ENCODE measurements at places on chromosomes 4 and X.
A peak's percentile ranks its signal among the peaks of the same experiment; 100 is the strongest.

- peaks cover 4% of the 10 kb centered on the region for H3K4me1 ChIP-seq
- no peaks in the 10 kb centered on the region for H3K27me3 ChIP-seq
- DNase-seq, result no peak
- no peak overlapping the region for H3K27ac ChIP-seq
- H3K4me3 ChIP-seq, result no peak overlapping the region
Observed at GRCh38 chr4:122005064-122005755, 53.4 kb upstream of the TRPC3 start.

DNA sequence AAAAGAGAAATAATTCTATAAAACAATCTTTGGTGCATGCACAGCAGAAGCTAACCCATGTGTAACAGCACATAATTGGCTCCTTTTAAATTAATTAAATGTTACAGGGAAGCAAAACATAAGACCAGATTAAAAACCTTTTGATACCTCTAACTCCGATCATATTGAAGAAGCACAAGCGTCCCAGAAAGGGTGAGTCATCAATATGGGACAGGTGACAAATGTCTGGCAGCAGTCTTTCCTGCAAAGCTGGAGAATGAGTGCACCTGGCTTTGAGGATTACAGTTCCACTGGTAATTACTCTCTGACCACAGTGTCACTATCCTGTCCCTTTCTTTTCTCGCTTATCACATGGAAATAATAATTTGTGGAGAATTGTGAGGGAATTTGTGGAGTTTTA is 94.6 kb downstream of the FAM9B start:
- H3K27me3 ChIP-seq, result no peaks in the 10 kb centered on the region
- DNase-seq, result no peak
- H3K4me3 ChIP-seq, result no peak overlapping the region
- no peaks in the 10 kb centered on the region for H3K4me1 ChIP-seq

- no peak overlapping the region for H3K4me3 ChIP-seq
- DNase-seq, result no peak
Observed at GRCh38 chr4:26937139-26937538, 76.5 kb downstream of the STIM2 start.

- no peaks in the 10 kb centered on the region for H3K27me3 ChIP-seq
- no peaks in the 10 kb centered on the region for H3K36me3 ChIP-seq
- no peak within 1 kb of the TSS for H3K27ac ChIP-seq
- peak; percentile 82 for DNase-seq
- H3K4me3 ChIP-seq, result peak within 1 kb of the TSS; percentile 44
- no peaks in the 10 kb centered on the region for H3K4me1 ChIP-seq
Observed at GRCh38 chrX:10156199-10157031, at the start of gene CLCN4. CLCN4 (plus strand) TSS chrX:10156975; CDS start chrX:10185033, 28,058 bp downstream.

GRCh38 chr4:92270908-92271307 is 32.9 kb upstream of the GRID2 start:
- H3K4me1 ChIP-seq, result no peaks in the 10 kb centered on the region
- H3K36me3 ChIP-seq, result no peaks in the 10 kb centered on the region
- H3K27ac ChIP-seq, result no peak overlapping the region
- DNase-seq, result no peak
- H3K27me3 ChIP-seq, result no peaks in the 10 kb centered on the region
- no peak overlapping the region for H3K4me3 ChIP-seq
